ENCODE measurements at places on chromosomes 5 and 9. TPM values are rescaled to one million over a fixed set of nuclear protein-coding genes. Genes with fewer than 3 reads are reported as not detected.

DNA sequence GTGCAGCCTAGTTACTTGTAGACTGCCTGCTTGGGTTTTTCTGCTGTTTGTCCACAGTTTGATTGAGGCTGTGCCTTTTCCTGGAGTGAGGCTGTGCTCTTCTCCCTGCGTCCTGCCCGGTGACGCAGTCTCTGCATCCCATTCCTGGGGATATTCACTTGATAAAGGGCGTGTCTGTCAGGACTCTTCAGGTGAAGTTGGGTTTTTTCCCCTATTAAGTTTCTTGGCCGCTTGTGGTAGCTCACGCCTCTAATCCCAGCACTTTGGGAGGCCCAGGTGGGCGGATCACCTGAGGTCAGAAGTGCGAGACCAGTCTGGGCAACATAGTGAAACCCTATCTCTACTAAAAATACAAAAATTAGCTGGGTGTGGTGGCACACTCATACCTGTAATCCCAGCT, 50.0 kb upstream of the SUSD3 start:
- DNase-seq: no peak

DNA sequence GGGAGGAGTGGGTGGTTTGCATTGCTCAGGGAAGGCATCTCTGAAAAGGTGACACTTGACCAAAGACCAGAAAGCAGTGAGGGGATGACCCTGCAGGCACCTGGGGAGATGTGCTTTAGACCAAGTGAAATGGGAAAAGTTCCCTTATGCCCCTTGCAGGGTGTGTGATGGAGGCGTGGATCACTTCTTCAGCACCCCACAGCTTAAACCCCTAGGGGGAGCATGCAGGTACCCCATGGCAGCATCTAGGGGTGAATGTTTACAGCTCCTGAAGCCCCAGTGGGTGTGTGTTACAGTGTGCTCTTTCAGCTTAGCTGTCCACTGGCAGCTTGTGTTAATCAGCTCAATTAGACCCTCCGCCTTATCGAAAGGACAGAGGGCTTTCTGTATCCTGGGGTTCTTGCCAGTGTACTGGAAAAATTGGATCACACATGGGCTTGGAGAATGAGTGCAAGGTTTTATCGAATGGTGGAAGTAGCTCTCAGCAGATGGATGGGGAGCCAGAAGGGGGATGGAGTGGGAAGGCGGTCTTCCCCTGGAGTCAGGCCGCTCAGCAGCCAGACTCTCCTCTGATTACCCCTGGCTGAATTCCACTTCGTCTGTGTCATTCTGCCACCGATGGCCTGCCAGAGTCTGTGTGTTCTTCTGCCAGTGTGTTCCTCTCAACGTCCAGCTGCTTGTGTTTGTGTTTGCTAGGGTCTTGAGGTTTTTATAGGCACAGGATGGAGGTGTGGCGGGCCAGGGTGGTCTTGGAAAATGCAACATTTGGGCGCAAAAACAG, 6.3 kb downstream of the BHMT2 start:
- no peak for DNase-seq

DNA sequence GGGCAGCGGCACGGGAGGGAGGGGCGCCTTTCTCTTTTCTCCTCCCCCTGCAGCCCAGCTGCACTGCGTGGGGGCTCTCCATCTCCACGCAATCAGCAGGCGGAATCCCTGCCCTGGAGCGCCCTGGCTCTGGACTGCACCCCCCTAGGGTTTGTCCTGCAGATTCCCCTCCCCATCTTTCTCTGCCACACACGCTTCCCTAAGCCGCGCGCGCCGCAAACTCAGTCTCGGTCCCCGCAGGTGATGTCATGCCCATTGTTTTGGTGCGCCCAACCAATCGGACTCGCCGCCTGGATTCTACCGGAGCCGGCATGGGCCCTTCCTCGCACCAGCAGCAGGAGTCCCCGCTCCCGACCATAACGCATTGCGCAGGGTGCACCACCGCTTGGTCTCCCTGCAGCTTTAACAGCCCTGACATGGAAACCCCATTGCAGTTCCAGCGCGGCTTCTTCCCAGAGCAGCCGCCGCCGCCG, at the start of gene KCNN2:
TSS of gene KCNN2 (plus strand) at position 347 of the 473 bp plus-strand sequence. CDS start at position 417, 70 bp downstream.
- DNase-seq: peak; percentile 84

The CLIC3 gene
- 3.6 TPM for total RNA-seq

GRCh38 chr5:57839025-57839424, 356.4 kb upstream of the ACTBL2 start:
- DNase-seq: no peak

DNA sequence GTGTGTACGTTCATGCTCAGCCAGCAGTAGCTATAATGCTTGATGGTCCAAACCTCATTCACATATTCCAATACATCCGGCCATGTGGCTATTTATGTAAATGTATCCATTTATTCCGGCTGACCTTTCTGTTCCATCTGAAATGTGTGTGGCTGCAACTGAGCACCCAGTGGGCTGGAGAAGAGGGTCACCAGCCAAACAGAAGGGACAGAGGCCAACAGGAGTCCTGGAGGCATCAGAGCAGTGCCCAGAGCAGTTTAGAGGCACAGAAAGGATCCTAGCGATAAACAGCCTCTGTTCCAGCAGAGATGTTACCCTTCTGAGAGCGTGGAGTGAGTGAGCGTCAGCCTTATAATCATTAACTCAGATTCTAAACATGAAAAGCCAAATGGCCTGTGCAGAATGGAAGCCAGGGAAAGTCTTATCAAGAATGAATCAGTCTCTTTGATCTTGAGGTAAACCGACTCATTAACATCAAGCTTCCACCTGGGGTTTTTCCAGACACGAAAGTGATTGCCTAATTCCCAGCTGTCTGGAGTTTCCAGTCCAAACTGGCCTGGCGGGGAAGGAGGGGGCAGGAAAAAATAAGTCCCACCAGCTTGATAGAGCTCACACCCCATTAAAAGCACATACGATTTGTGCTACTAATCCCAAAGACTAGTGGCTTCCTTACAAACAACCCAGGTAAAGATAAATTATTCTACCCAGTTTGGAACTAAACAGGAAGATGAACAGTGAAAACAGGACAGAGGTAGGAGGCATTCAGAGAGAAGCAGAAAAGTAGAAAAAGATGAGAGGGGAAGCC, 55.7 kb downstream of the SUSD1 start:
- DNase-seq: peak; percentile 61

DNA sequence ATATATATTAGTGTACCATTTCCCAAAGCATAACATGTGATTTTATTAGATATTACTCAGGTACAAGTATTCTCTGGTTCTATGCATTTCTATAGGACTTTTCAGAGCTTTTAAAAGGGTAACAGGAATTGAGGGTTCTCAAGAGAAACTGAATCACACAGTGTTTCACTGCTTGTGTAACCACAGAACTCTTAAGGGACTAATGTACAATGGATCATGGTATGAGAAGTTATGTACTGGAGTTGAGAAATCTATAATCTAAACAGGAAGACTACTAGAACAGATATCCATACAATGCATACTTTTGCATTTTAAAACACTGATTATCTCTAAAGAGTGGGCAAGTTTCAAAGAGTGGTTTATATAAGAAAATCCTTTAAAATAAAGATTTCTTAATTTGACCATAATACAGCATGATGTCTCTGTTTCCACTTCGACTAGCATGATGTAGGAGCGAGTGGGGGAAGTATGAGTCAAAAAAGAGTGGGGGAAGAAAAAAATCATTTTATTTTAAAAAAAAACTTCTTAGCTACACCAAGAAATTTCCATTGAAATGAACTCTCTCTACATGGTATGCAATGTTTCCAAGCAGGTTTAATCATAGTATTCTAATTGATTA, 183.5 kb downstream of the RFX3 start:
- DNase-seq: no peak

- no peak for DNase-seq
Measured at GRCh38 chr5:113125371-113125770, 148.8 kb downstream of the DCP2 start.

DNA sequence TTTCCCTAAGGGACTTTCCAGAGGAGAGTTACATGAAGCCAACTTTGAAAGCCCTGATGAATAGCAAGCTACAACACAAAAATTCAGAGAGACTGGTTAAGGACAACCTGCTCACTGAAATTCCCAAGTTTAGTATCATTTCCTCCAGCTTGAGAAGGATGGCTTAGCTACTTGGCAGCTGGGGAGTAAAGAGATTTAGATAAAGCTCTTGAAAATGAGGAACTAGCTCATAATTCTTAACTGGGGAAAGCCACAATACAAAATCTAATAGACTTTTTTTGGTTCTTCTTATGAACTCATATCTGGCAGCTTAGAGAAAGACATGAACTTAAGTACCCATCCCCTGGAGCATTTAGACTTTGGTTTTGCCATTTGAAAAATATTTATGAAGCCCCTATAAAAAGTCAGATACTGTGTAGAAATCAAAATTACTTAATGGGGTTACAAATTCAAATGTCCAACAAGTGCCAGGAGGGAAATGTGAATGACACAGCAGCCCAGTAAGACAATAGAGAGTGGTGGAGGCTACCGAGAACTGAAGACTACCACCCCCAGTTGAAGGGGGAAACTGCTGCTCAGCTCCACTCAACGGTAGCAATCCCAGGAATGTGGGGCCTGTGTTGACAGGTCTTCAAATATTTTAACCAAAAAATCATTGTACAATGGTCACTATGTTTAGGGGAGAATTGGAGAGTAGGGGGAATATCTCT, 79.4 kb upstream of the ADRB2 start:
- DNase-seq: no peak

The GADD45G gene
- 6.2 TPM for total RNA-seq

The CDX1 gene
- not detected for total RNA-seq

The RNF208 gene
- 6.5 TPM for total RNA-seq

The FOXD4L6 gene
- not detected for total RNA-seq

The PCDHGB5 gene
- 12.1 TPM for total RNA-seq

DNA sequence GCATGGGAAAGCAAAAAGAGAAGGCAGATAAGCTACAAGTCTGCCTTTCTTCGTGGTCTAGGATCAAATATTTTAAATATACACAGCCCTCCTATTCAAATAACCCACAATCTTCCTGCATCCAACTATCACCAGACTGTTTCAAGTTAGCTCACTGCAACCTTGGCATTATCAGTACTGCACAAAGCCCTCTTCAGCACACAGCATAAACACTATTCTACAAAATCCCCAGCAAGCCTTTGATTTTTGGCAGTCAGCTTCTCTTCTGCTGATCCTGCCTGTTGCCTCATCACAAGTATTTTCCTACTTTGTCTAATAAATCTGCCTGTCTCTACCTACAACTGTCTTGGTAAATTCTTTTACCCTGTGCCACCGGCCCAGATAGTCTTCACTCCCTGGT, 142.9 kb downstream of the COX7C start:
- DNase-seq: no peak

DNA sequence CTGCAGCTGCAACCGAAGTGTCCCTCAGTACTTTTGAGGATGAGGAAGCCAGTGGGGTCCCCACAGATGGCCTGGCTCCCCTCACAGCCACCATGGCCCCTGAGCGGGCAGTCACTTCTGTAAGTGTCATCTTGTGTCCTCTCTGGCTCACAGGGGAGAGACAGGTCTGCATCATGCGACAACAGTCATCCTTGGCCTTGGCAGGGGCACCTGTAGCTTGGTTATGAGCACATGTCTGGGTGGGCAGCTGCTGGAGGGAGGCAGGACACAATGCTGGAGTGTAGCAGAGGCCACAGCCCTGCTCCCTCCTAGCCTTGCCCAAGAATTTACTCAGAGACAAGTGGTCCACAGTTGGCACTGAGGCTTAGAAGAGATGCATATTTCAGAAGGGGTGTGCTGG, 71.7 kb downstream of the COL15A1 start:
- no peak for DNase-seq

DNA sequence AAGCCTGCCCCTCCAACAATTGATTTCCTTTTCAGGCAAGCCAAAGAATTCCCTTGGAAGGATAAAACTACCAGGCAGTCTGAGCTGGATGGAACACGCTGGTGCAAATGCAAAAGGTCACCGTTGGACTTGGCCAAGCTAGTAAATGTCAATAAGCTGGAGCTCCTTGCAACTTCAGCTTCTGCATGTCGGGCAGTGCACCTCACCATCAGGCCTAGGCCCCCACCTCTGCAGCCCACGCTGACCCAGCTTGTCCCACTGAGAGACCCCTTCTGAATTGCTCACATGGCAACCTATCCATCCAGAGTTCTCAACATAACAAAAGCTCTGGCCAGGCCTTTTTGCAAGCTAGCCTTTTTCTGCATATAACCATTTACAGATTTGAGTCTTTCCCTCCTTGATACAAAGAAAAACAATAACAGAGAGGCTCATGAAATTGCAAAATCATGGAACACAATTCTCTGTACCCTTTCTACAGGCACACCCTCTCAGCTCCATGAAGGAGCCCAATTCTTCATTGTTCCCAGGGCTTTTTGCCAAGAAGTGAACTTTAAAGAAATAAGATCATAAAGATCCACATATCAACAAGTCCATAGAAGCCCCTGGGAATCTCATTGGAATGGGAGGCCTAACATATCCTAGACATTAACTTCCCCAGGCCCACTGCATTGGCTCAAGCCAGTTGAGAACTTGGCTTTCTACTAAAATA, 123.9 kb upstream of the SLIT3 start:
- peak; percentile 51 for DNase-seq

- no peak for DNase-seq
Measured at GRCh38 chr9:36328798-36329411, 70.7 kb upstream of the GNE start.

GRCh38 chr9:121275781-121276658, 8.1 kb downstream of the GSN start:
- DNase-seq: no peak

DNA sequence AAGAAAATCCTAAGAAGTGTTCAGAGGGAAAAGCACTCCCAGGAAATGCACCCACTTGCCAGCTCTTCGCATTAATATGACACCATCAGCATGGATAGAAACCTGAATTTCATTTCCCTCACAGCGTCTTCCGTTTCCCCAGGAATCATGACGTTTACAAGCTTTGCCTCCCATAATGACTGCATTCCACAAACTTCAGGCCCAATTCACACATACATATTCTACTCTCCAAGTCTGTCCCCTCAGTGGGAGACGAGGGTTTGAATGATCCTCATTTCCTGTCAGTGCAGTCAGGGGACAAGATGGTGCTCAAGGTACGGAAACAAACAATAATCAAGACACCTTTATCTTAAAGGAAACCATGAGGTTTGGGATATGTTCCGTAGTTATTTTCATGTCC, 44.9 kb upstream of the MAN2A1 start:
- no peak for DNase-seq

The ELOVL7 gene
- total RNA-seq: 16.7 TPM

- DNase-seq: no peak
Measured at GRCh38 chr5:133382661-133383579, 229.4 kb downstream of the FSTL4 start.

The FCHO2 gene
- total RNA-seq: 51.5 TPM

DNA sequence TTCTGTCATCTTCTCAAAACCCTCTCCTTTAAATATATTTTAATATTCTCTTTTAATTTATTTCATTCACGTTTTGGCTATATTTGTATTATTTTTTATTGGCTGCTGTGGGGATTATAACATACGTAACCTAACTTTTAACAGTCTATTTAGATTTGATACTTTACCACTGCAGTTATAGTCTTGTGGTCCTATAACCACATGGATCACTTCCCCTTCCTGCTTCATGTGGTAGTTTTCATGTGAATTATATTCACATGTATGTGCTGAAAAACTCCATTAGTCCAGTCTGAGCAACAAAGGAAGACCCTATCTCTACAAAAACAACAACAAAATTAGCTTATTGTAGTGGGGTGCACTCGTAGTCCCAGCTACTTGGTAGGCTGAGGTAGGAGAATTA, 34.3 kb downstream of the CENPP start:
- no peak for DNase-seq

Data from ureter (tissue), 1 donor.